ENCODE measurements at places on chromosomes 3 and 15.

- DNase-seq = no peak
Measured at GRCh38 chr3:143311096-143311495, 191.5 kb downstream of the CHST2 start.

DNA sequence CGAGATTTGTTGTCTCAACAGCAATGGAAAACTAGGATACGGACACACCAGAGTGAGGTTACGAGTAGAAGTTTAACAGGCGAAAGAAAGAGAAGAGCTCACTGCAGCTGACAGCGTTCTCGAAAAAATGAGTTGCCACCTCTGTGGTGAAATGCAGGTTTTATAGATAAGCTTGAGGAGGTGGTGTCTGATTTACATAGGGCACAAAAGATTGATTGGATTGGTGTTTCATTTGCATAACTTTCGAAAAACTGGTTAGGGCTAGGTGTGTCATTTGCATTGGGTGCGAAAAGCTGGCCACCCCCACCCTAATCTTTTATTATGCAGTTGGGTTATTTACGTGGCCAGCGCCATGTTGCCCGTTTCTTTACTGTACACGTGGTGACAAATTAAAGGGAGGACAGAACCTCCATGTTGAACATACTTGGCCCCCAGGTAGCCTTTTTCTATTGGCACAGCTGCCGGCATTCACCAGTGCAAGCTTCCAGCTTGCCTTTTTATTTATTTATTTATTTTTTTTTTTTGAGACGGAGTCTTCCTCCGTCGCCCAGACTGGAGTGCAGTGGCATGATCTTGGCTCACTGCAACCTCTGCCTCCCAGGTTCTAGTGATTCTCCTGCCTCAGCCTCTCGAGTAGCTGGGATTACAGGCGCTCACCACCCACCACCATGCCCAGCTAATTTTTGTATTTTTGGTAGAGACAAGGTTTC, 8.3 kb downstream of the IFT122 start:
- DNase-seq = no peak

DNA sequence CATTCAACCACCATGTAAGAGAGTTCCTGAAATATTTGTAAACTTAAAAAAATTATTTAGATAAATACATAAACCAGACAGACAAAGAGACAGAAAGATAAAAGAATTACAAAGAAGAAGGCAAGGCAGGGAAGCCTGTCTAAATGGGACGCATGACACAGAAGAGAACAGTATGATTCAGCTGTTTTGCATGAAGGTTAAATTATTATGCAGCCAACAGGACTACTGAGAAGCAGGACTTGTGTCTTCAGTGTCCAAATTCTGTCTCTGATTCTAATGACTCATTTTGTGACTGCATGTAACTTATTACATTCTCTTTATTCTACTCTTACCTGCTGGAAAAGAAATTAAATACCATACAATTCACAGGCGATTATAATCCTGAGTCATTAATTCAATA, 340.4 kb upstream of the KCNMB2 start:
- no peak for DNase-seq

DNA sequence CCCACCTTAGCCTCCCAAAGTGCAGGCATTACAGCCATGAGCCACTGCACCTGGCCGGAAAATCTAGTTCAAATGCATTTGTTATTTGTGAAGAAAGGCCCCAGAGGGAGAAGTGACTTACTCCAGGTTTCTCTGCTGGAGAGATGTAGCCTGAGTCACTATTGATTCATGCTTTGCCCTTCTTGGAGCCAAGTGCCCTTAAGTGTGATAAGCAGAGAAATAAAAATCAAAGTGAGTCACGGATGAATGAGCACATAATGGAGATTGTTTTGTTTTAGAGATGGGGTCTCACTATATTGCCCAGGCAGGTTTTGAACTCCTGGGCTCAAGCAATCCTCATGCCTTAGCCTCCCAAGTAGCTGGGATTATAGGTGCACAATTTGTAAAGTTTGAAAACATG, 33.1 kb downstream of the CDC25A start:
- no peak for DNase-seq

DNA sequence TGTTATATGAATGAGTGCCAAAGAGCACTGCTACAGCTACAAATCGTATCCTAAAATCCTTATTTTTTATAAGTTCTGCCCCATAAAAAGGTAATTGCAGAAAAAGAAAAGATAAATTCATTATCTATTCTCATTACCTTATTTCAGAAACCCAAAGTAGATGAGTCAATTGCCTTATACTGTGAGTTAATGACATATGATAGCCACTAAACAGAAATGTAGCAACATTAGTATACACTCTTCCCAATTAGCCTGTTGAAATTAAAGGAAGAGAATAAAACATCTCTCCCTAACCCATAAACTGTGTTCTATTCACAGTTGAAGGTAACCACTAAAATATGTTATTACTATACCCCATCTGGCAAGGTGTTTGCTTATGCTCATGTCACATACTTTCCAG, 11.0 kb downstream of the TBL1XR1 start:
- peak; percentile 80 for DNase-seq

All from NCI-H1436 treated with DMSO at 0.1 percent for 48 hours (cell line).